SJSA1 (cell line): ENCODE measurements at places on chromosomes 1 and 21. TPM values are rescaled to one million over a fixed set of nuclear protein-coding genes. Genes with fewer than 3 reads are reported as not detected.

DNA sequence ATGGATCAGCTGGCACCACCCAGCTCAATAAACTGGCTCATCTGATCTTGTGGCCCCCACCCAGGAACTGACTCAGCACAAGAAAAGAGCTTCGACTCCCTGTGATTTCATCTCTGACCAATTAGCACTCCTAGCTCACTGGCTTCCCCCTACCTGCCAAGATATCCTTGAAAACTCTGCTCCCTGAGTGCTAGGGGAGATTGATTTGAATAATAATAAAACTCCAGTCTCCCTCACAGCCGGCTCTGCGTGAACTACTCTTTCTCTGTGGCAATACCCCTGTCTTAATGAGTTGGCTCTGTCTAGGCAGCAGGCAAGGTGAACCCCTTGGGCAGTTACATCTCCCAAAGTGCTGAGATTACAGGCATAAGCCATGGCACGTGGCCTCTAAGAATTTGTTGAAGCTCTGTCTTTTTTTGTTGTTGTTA lies 11.8 kb upstream of the RHBDL2 start:
- DNase-seq = no peak

- peak; percentile 17 for DNase-seq
Measured at GRCh38 chr1:206933333-206933945, 11.7 kb upstream of the FCMR start.

OR6N1 gene
- not detected in 2 replicates for total RNA-seq

GUCA2A gene
- total RNA-seq = not detected in 2 replicates
